Inflammatory macrophage treated with lipopolysaccharide for 1 hour (primary cell): ENCODE measurements at places on chromosomes 16 and 17.

DNA sequence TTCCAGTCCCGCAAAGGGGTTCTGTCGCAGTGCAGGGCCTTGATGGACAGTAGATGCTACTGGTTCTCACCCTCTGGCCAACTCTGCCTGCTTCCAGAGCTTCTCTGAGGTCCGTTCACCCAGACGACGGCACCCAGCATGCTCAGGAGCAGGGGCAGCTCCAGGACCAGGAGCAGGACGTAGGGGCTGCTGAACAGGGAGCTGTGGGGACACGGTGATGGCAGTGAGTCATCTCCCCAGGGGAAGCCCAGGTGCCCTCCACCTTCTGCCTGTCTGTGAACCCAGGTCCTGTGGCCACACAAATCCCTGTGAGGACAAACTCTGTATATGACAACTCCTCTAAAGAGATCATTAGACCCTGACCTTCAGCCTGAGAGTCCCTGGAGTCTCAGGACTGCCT is 3.4 kb upstream of the CD300C start:
- DNase-seq: no peak

DNA sequence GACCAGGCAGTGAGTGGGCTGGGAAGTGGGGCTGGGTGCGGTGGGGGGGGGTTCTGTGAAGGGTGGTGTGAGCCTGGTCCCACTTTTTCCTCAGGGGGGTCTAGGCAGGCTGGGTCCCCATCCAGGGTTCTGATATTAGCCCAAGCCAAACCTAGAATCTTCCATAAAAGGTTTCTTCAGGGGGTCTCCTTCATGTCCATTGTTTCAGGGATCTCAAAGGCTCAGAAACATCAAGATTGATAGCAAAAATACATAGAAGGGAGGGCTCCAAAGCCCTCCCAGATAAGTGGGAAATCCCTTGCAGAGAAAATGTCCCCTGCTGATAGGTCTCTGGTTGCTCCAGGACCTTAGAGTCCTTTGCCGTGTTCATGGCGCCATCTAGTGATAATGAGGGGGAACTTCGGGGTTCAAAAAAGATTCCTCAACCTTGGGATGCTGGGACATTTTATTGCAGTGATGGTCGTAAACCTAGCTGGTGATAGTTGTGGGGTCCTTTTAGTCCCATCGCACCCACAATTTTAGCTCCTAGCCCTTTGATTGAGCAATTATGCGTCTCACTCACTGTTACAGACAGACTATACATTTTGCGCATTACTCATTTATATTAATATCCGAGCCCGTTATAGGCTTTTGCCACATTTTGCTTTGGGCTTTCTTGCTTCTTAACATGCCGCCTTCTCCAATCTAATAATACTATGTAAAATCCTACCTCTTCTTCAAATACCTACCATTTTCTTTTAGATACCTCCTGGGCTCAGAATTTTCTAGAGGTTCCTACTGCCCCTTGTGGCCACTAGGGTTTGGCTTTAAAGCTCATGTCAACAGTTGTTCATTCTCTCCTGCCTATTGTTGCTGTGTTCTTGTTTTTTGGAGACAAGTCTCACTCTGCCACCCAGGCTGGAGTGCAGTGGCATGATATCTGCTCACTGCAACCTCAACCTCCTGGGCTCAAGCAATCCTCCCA is 35.1 kb downstream of the IGF2BP1 start:
- peak; percentile 89 for DNase-seq

DNA sequence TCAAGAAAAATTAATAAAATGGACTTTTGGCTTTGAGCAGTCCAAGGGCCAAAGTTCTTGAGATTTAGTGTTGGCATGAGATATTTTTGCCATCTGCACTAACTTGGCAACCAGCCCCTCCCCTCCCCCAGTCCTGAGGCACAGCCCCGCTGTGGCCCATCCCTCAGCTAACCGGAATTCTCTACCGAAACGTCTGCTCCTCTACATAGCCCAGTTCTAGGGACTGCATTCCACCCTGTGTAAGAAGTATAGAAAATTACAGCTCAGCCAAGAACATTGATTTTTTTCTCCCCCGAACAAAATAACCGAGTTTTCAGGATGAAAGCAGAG is 97.5 kb downstream of the AMFR start:
- no peak for DNase-seq

DNA sequence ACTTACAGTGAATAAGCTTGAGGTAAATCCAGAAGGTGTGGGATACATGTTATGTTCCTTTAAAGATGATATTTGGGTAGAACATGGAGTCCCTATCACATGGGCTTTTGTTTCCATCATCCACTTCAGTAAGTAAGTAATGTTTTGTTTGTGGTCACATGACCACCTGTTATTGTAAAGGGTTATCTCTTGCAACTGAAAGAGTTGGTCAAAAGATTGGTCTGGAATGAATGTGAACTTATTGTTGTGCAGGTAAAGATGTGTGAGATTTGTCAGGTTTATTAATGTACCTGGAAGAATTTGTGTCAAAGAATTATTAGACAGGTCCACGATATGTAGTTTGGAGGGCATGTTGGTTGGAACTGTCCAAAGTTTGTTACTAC is 1.6 kb downstream of the OMG start:
- DNase-seq: no peak

GRCh38 chr17:45646288-45646988 is 137.7 kb upstream of the CRHR1 start:
- no peak for DNase-seq

GRCh38 chr17:62892870-62893338 is 73.1 kb upstream of the TANC2 start:
- DNase-seq: peak; percentile 74

- no peak for DNase-seq
Observed at GRCh38 chr17:50785946-50786570, 18.7 kb upstream of the ANKRD40CL start.

DNA sequence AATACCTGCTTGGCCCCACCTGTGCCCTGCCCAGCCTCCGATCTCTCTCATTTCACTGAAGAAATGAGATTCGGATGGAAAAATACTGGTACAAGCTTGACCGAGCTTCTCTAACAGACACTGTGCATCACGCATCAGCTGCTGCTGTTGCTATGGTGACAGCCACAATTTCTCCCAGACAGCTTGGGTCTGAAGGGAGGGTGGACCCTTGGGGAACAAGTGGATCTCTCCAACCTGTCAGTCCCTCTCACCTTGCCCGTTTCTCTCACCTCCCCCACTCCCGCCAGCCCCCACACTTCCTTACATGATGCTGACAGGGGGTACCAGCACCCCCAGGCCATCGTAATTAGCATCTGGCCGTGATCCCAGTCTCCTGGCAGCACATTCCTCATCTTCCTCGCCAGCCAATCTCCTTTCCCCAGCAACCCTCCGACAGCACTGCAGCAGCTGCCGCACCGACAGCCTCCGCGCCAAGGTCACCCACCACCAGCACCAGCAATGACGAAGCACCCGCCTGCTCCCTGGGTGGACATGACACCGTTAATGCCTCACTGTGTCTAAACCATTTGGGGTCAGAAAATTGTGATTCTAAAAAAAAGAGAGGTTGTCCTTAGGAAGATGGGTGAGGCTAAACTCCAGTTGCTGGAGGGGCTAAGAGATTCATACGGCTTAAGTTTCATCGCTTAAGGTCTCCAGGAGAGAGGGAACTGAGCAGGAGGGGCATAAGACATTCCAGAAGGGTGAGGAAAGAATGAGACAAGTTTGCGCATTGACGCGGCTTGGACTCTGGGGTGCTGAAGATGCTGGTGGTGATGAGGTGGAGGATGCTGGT is 58.6 kb upstream of the TNRC6A start:
- no peak for DNase-seq

DNA sequence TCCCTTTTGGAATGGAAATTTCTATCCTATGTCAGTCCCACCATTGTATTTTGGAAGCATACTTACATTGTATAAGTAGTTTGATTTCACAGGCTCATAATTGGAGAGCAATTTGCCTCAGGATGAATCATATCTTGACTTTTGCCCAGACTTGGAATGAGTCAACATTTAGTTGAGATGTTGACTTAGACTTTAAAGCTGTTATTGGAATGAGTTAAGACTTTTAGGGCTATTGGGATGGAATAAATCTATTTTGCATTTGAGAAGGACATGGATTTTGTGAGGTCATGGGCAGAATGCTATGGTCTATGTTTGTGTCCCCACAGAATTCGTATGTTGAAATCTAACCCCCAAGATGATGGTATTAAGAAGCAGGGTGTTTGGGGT is 12.2 kb upstream of the ZNF594 start:
- no peak for DNase-seq

DNA sequence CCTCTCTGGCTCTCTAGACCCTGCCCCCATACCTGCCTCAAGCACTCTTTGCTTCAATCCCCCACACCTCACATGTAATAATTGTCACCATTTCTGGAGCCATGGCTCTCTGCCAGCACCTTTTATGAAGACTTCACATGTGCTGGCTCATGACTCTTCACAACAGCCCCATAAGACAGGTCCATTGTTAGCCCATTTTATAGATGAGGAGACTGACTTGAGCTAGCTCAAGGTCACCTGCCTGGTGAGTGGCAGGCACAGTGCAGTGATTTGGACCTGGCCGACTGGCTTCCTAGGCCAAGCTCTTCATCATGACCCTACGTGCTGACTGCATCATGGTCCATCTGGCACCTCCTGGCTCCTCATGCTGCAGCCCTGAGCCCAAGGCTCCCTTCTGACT is 25.0 kb downstream of the FAM20A start:
- DNase-seq: no peak

GRCh38 chr16:70725024-70725911 is 39.4 kb upstream of the MTSS2 start:
- DNase-seq: peak; percentile 20

GRCh38 chr17:2421315-2422147 is 20.7 kb upstream of the MNT start:
- no peak for DNase-seq

- DNase-seq: no peak
Observed at GRCh38 chr16:86971251-86971650, 345.9 kb downstream of the C16orf95 start.

- no peak for DNase-seq
Observed at GRCh38 chr17:34645594-34645993, 66.2 kb downstream of the TMEM132E start.

GRCh38 chr17:45958994-45959665 is 39.9 kb upstream of the STH start:
- DNase-seq: no peak

DNA sequence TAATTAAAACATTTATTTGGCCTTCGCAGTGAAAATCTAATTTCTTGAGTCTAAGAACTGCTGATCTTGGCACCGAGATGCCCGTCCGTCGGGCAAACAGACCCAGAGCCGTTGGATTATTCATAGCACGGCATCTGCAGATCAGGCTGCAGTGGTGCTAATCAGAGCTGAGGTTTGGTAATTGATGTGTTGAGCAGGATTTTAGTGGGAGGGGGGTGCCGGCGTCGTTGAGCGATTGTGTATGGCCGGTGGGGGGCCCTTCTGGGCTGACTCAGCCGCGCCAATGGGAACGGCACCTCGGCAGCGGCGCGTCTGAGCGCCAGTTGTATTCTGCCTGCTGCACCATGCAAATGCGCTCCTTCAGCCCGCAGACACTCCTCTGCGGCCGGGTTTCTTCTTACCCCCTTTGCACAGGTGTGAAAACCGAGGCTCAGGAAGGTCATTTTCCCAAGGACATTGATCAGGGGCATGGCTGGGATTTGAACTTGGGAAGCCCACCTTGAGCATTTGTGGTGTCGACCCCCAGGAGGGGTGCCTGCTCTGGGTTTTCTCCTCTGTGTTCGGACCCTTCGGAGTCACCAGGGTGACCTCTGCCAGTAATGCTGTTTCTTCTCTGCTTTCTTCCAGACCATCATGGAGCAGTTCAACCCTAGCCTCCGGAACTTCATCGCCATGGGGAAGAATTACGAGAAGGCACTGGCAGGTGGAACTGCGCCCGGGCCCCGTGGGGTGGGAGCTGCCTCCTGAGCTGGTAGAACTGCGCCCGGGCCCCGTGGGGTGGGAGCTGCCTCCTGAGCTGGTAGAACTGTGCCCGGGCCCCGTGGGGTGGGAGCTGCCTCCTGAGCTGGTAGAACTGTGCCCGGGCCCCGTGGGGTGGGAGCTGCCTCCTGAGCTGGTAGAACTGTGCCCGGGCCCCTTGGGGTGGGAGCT is 18.4 kb downstream of the BAIAP2 start:
- no peak for DNase-seq

DNA sequence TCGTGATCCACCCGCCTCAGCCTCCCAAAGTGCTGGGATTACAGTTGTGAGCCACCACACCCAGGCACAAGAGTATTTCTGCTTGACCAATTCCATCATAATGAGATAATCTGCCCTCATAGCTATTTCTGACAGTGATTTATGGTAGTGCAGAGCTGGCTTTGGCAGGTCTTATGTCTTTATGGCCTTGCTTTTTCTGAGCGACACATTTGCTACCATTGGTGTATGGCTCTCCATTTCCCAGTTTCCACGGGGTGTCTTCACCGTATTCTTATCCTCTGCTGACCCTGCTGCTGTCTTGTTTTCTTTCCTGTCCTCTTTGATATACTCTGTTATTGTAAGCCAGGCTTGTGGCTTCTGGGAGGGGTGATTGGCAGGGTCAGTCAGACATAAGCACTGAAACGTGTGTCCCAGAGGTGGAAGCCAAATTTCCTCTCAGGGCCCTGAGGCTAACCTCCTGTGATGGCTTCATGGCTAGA is 161.1 kb upstream of the TBX2 start:
- DNase-seq: no peak

DNA sequence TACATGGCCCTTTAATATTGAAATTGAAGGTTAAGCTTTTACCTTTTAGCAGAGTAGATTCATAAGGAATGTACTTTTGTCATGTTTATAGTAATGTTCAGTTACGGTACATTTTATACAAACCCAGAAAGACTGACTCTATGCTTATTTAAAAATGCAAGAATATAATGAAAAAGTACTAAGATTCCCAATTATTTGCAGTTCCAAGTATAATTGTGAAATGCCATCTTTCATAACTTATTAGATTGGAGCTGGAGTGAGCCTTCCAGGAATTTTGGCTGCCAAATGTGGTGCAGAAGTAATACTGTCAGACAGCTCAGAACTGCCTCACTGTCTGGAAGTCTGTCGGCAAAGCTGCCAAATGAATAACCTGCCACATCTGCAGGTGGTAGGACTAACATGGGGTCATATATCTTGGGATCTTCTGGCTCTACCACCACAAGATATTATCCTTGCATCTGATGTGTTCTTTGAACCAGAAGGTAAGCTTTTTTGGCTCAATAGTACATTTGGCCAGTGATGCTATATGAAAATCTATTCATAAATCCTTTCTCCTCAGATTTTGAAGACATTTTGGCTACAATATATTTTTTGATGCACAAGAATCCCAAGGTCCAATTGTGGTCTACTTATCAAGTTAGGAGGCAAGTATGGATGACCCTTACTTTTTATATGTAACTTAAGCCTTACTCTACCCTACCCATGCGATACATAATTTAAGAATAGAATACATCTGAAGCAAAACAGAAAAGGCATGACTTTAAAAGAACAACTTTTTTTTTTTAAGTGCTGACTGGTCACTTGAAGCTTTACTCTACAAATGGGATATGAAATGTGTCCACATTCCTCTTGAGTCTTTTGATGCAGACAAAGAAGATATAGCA is 4.2 kb downstream of the SRSF2 start:
- no peak for DNase-seq

DNA sequence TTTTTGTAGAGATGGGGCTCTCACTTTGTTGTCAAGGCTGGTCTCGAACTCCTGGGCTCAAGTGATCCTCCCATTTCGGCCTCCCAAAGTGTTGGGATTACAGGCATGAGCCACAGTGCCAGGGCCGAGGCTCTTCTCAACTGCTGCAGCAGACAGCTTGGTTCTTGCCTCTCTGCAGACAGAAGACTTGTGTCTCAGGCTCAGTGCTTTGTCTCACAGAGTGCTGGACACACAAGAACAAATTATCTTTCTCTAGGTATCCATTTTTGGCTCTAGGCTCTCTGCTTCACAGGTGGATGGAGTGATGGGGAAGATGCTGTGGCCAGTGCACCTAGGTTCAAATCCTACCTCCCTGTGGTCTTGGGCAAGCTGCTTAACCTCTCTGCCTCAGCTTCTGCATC is 80.8 kb upstream of the RNU2-1 start:
- DNase-seq: no peak
